ENCODE measurements at places on chromosomes 11 and 22. TPM values are rescaled to one million over a fixed set of nuclear protein-coding genes. Genes with fewer than 3 reads are reported as not detected.
A peak's percentile ranks its signal among the peaks of the same experiment; 100 is the strongest.

The FGF3 gene
- not detected for polyA plus RNA-seq

DNA sequence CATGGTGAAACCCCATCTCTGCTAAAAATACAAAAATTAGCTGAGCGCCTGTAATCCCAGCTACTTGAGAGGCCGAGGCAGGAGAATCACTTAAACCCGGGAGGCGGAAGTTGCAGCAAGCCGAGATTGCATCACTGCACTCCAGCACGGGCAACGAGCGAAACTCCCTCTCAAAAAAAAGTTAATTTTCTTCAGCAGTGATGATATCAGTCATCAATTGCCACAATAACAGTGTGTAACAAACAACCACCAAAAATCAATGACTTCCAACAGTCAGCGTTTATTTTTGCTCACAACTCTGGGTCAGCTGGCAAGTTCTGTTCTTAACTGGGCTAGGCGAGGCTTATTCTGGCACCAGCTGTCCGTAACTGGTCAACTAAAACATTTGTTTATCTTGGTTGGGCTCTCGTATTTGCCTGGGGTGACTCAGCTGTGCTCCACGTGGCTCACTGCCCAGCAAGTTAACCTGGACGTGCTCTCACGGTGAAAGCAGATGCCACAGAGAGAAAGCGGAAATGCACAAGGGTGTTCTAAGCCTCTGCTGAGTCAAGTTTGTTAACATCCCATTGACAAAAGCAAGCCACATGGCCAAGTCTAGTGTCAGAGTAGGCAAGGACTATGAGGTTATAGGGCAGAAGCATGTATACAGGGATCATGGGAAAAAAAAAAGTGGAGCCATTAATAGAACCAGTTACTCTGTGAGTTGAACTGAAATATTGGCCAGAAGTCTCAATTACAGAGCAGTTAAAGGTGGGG lies 52.1 kb downstream of the LHFPL7 start:
- peak; percentile 46 for DNase-seq

- no peak for DNase-seq
Observed at GRCh38 chr11:115008799-115009198, 330.5 kb downstream of the NXPE2 start.

The EMID1 gene
- 67.6 TPM for polyA plus RNA-seq

DNA sequence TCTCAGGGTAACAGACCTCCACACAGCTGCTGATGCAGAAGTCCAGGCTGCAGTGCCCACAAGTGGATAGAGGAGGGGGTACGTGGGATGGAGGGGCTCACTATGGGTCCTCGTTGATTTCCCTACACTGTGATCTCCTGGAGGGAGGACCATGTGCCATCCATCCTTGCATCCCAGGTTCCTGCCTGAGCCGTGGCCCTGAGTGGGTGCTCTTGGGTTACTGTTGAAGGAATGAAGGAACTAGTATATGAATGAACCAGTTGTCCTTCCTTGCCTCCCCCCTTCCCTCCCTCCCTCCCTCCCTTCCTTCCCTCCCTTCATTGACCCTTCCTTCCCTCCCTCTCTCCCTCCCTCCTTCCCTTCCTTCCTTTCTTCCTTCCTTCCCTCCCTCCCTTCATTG lies 15.4 kb downstream of the APOBEC3B start:
- no peak for DNase-seq

GRCh38 chr11:24594401-24594800 lies 97.5 kb downstream of the LUZP2 start:
- DNase-seq, result no peak

The TRIM49 gene
- polyA plus RNA-seq, result not detected

DNA sequence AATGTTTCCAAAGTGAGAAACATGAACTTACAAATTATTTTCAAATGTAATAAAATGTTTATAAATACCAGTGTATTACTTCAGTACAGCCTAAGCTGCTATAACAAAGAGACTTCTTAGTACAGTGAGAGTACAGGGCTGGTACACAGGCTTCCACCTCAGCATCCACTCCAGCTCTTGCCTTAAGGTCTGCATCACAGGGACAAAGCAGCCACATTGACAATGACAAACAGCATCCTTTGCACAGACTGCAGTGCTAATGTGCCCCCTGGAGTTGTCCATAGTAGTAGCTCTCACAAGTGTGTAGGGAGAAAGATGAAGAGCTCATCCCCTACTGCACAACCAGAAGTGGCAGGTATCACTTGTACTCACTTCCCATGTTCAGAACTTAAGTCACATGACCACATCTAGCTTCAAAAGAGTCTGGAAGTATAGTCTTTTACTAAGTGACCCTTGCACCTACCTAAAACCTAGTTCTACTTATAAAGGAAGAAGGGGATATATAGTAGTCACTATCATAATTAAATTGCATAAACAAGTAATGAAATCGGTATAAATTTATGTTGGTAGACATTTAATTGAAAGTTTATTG lies 10.7 kb upstream of the LIPT2 start:
- no peak for DNase-seq
